Activated gamma-delta T cell treated with Interleukin-2 at 50 U/mL for 16 hours (primary cell): ENCODE measurements at places on chromosomes 3 and 15.
A peak's percentile ranks its signal among the peaks of the same experiment; 100 is the strongest.

GRCh38 chr3:98692787-98693473 is 70.2 kb upstream of the ST3GAL6 start:
- DNase-seq: no peak

DNA sequence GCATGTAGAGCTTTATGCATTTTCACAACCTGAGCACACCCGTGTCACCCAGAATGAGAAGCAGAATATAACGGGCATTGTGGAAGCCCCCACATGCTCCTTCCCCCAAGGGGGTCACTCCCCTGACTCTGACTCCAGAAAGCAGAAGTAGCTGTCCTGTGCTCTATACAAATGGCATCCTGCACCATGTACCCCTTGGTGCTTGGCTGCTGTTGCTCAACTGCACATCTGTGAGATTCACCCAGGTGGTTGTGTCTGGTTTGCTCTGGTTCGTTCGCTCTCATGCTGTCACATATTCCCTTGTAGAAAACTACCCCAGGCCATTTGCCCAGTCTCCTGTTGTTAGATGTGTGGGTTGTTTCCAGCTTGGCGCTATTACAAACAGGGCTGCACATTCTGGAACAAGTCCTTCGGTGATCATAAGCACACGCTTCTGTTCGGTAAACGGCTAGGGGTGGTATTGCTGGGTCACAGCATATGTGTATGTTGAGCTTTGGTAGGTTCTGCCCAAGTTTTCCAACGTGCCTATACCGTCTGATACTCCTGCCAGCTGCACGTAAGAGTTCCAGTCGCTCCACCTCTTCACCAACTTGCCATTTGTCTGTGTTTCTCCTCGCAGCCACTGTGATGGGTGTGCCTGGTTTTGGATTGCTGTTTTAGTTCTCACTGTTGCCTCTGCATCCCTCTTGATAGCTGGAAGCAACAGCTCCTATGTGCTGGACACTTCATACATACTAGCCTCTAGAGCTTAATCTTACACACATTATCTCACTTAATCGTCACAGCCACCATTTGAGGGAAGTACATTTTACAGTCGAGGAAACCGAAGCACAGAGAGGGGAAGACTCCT is 65.4 kb upstream of the SLC6A6 start:
- DNase-seq: no peak

DNA sequence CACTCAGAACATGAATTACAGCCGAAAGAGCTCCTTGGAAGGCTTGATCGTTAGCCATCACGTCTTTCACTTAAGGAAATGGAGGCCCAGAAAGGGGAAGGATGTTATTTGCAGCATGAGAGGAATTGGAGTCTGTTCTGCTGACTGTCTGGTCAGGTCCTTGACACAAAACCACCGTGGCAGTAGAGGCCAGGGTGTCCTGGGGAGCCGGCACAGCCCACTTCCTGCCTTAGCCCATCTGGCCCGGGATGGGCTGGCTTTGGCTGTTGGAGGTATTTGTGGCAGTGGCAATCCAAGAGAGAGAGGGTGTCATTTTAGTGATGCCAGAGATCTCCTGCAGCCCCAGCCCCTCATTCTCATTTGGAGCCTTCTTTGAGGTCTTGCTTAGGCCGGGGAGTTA is 37.4 kb downstream of the ST6GAL1 start:
- no peak for DNase-seq

GRCh38 chr3:111747490-111747889 is 111.6 kb upstream of the PHLDB2 start:
- no peak for DNase-seq

- DNase-seq: peak; percentile 35
These were observed 60.7 kb upstream of the CMTM8 start for GRCh38 chr3:32177702-32178198.

DNA sequence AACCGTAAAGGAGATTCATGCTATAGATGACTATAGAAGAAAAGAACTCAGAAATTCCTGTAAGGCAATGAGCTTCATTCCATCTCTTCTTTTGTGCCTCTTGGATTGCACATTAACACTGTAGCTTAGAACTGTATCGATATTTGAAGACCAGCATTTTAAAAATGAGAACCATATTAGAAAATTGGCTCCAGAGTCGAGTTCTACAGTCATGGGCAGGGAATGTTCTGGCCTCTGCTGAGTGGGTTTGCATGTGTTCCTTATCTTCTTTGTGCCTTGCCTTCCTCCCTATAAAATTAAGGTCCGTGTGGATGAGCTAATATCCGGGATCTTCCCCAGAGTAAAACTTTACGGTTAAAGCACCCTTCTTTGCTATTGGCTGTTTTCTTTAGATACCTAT is 77.4 kb upstream of the PLCL2 start:
- DNase-seq: no peak

- no peak for DNase-seq
These were observed 42.7 kb downstream of the CYP11A1 start for GRCh38 chr15:74324714-74325113.

GRCh38 chr3:109930582-109930981 is 593.2 kb upstream of the DPPA4 start:
- DNase-seq: no peak

- DNase-seq: peak; percentile 42
These were observed 466.0 kb upstream of the NR2F2 start for GRCh38 chr15:95864467-95864886.

- no peak for DNase-seq
These were observed 129.6 kb downstream of the GADL1 start for GRCh38 chr3:30764891-30765290.

- DNase-seq: no peak
These were observed 4.9 kb upstream of the KNSTRN start for GRCh38 chr15:40377606-40378005.

- no peak for DNase-seq
These were observed 30.8 kb downstream of the GALNT15 start for GRCh38 chr3:16205156-16205870.

GRCh38 chr3:172622916-172623700 is 87.8 kb downstream of the NCEH1 start:
- peak; percentile 39 for DNase-seq

GRCh38 chr3:22928216-22929110 is 274.7 kb upstream of the UBE2E2 start:
- DNase-seq: no peak

- DNase-seq: no peak
These were observed 19.1 kb downstream of the HSPBAP1 start for GRCh38 chr3:122774564-122774963.

DNA sequence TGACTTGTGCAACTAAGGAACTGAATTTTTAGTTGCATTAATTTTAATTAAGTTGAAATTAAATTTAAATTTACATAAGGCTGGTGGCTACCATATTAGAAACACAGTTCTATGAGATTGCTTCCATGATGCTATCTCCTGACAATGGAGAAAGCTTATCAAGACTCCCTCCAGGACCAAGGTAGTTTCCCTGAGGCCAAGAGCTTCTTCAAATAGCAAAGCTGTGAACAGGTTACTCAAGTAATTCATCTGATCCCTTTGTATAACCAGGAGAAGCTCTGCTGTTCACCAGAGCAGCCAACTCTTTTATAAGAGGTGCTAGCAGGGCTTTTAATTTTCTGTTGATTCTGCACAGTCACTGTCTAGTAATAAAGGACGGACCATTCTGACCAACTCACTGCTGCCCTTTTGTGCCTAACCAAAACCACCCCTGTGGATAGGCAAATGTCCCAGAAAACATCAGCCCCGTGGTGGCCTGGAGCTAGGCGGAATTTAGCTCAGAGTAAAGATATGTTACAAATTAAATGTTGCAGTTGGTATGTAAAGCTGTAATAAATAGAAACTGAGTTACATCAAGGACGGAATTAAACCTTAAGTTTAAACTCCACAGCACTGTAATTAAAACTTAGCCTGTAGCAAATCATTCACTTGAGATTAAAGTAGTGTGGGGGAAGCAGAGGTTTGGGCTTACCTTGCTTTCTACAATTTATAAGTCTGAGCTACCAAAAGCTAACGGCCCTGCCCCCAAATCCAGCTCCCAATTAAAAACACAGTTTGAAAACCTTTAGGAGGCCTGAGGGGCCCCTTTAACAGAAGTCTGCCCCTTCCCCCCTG is 55.6 kb upstream of the LRTM1 start:
- no peak for DNase-seq

- no peak for DNase-seq
These were observed 4.7 kb upstream of the DIS3L start for GRCh38 chr15:66288551-66289185.

GRCh38 chr15:90557186-90558084 is 27.7 kb downstream of the CRTC3 start:
- DNase-seq: no peak

DNA sequence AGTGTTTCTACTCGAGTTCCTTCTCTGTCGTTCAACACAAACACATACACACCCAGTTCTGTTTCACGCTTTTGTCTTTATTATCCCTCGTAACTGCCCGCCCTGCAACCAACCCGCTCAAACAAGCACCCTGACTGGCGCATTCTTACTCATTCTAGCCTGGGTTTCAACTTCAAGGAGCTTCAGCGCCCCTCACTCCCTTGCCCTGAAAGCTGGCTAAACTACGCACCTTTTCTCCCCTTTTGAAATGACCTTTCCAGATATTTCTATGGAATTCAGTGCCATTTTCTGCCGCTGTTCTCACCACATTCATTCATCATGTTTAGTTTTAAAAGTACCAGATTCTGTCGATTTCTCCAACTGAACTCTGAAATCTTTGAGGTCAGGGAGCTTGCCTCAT is 653 bp upstream of the MFSD1 start:
- DNase-seq: no peak

DNA sequence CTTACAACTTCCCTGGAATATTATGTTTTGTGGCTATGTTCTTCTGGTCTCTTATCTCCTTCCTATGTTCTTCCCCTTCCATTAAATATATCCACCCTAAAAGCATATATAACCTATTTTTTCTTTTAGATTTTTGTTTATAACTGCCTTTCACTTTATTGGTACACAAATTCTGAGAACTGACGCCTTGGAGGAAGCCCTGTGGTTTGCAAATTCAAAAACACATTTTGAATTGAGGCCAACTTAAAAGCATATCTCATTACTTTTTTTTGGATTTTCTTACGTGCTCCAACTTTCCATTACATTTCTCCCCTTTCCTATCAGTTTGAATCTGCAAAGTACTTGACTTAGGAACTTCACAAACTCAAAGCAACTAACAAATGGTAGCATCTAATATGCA is 15.3 kb upstream of the COLQ start:
- DNase-seq: no peak
